ENCODE measurements at places on chromosomes 13 and 19. TPM values are rescaled to one million over a fixed set of nuclear protein-coding genes. Genes with fewer than 3 reads are reported as not detected.

The STOML3 gene
- total RNA-seq, result not detected

The LINGO3 gene
- not detected for total RNA-seq

The POLRMT gene
- total RNA-seq, result 33.3 TPM

The ZSCAN4 gene
- total RNA-seq, result not detected

The C1QTNF9 gene
- total RNA-seq, result 0.42 TPM

The ZNF234 gene
- 18.5 TPM for total RNA-seq

The MAST1 gene
- 0.54 TPM for total RNA-seq

The ZNF480 gene
- total RNA-seq, result 10.0 TPM

The CDX2 gene
- total RNA-seq, result not detected

The ZNF583 gene
- 9.4 TPM for total RNA-seq

The DAND5 gene
- total RNA-seq, result not detected

The ZNF177 gene
- 2.0 TPM for total RNA-seq

The DMKN gene
- total RNA-seq, result 25.9 TPM

The APOC1 gene
- 14.8 TPM for total RNA-seq

GRCh38 chr13:70391678-70392077, 283.4 kb upstream of the KLHL1 start:
- DNase-seq, result no peak

DNA sequence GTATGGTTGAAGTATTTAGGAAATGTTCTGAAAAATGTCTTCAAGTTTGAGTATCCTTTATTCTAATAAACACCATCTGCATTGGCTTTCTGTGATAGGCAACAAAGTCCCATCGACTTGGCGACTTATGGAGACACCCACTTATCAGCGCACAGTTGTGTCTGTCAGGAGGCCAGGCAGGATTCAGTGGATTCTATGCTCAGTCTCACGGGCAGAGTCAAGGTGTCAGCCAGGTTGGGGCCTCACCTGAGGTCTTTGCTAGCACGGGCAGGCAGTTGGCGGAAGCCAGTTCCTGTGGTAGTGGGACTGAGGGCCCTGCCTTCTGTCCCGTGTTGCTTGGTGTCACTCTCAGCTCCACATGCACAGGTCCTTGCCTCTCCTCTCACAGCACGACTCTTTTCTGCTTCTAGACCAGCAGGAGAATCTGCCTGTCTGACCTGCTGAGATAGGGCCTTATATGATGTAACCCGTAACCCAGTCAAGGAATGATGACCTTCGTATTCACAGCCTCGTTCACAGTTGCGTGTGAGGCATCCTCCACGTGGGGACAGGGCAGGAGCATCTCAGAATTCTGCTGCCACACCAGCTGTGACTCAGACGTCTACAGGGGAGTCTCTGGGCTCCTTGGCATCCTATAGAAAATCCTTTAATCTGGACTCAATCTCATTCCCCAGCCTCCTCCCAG, 10.0 kb downstream of the CUL4A start:
- no peak for DNase-seq

GRCh38 chr13:87680298-87680697, 9.1 kb downstream of the SLITRK5 start:
- no peak for DNase-seq

GRCh38 chr19:48489608-48490216, 20.5 kb downstream of the CYTH2 start:
- peak; percentile 82 for DNase-seq

GRCh38 chr19:48529156-48529555, 17.5 kb upstream of the LMTK3 start:
- no peak for DNase-seq

GRCh38 chr13:50410921-50411746, 395.9 kb downstream of the KCNRG start:
- DNase-seq, result peak; percentile 71

DNA sequence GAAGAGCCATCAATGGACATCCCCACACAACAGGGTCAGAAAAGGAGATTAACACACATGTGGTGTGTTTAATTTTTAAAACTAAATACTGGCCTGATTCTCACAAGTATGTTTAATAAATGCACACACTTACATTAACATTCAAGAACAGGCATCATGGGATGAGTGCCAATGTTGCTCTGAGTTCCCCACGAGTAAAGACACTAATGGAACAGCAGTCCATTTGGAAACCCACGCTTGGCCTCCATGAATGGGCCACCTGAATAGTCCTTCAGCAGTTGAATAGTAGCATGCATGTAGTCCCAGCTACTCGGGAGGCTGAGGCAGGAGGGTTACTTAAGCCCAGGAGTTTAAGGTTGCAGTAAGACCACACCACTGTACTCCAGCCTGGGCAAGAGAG, 195.2 kb upstream of the IPO5 start:
- DNase-seq, result no peak

DNA sequence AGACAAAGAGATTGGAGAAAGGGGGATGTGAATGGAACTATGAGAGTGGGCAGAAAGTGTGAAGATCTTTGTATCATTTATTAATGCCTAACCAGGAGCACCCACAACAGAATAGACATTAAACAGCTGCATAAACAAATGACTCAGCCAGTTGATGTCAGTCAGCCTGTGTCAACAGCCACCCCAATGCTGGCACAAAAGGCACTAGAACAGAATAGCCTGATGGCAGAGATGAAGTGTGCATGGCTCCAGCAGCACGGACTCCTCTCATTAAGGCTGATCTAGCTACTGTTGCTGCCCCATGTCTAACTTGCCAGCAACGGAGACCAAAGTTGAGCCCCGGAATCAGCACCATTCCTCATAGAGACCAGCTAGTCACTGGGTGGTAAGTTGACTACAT, 7.8 kb downstream of the CPB2 start:
- no peak for DNase-seq

- DNase-seq, result no peak
These were observed 1317.1 kb downstream of the SLITRK1 start for GRCh38 chr13:82565201-82565600.

- no peak for DNase-seq
These were observed 81.6 kb downstream of the DPF1 start for GRCh38 chr19:38142176-38143035.

DNA sequence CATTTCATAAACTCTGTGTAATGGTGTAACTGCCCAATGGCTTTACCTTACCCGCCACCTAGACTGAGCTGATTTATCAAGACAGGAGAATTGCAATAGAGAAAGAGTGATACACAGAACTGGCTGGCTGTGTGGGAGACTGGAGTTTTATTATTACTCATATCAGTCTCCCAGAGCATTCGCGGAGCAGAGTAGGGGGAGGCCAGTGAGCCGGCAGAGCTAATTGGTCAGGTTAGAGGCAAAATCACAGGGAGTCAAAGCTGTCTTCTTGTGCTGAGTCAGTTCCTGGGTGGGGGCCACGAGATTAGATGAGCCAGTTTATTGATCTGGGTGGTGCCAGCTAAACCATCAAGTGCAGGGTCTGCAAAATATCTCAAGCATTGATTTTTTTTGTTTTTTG, 23.4 kb upstream of the SLITRK1 start:
- DNase-seq, result no peak

- no peak for DNase-seq
These were observed 1.7 kb upstream of the ANKRD10 start for GRCh38 chr13:110916301-110917142.

GRCh38 chr19:30063650-30064347, 121.8 kb downstream of the URI1 start:
- DNase-seq, result no peak

DNA sequence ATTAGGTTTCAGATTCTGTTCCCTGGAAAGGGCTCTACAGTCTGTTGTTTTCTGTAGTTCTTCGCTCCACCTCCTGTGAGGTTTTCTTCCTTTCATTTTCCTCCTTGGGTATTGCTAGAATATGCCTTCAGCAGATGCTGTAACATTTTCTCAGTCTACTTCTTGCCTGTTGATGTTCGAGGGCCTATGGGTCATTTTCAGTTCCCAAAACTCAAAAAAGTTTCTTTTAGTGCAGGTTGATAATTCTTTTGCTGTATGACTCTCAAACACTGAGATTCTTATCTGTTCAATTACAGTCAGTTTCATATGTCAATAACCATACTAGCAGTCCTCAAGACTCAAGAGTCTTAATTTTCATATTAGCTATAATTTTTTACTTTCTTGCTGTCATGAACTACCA, 268.3 kb downstream of the RFC3 start:
- no peak for DNase-seq

DNA sequence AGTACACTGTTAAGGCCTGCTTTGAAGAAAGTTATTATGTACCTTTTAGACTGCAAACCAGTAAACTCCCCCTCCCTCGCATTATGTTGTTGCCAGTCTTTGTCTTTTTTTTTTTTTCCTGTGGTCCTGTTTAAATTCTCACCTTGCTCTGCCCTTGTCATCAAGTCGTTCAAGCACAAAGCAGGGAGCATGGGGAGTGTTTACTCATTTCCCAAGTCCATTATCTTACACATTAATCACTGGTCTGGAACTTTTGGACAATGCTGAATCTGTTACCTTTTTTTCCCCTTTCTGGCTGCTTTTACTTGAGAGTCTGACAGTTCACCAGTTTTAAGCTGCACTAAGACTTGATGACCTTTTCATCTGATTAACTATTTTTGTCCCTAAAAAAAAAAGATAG, 108.2 kb downstream of the DACH1 start:
- no peak for DNase-seq

GRCh38 chr19:6740589-6741343, 1.3 kb downstream of the TRIP10 start:
- peak; percentile 78 for DNase-seq

GRCh38 chr13:21901336-21901735, 230.5 kb downstream of the FGF9 start:
- no peak for DNase-seq

GRCh38 chr13:58592052-58592451, 960.5 kb downstream of the PCDH17 start:
- DNase-seq, result no peak

- no peak for DNase-seq
These were observed 579 bp downstream of the ZNF566 start for GRCh38 chr19:36488846-36489117.

GRCh38 chr13:97385146-97385545, 48.8 kb upstream of the RAP2A start:
- DNase-seq, result no peak

GRCh38 chr13:105541565-105541964, 993.9 kb downstream of the EFNB2 start:
- no peak for DNase-seq

GRCh38 chr13:98496966-98497365, 79.9 kb downstream of the STK24 start:
- DNase-seq, result no peak

GRCh38 chr19:11674067-11674492, 64.7 kb downstream of the ZNF823 start:
- no peak for DNase-seq

- no peak for DNase-seq
These were observed 15.4 kb downstream of the TMEM272 start for GRCh38 chr13:51829568-51829899.

GRCh38 chr19:53908106-53908934, 758 bp upstream of the CACNG7 start:
- no peak for DNase-seq

DNA sequence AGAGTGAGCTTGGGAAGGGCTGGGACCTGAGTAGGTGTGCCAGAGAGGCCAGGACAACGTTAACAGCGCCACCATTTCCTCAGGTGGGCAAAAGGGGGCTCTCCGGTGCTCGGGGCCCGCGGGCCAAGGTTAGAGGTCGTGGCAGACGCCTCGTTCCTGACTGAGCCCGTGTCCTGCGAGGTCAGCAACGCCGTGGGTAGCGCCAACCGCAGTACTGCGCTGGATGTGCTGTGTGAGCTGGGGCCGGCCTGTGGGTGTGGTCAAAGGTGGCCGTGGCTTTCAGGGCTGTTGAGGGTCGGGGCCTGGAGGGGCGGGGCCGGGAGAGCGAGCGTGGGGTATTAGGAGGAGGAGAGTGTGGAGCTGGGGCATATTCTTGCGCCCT, 3.7 kb downstream of the KIRREL2 start:
- no peak for DNase-seq

DNA sequence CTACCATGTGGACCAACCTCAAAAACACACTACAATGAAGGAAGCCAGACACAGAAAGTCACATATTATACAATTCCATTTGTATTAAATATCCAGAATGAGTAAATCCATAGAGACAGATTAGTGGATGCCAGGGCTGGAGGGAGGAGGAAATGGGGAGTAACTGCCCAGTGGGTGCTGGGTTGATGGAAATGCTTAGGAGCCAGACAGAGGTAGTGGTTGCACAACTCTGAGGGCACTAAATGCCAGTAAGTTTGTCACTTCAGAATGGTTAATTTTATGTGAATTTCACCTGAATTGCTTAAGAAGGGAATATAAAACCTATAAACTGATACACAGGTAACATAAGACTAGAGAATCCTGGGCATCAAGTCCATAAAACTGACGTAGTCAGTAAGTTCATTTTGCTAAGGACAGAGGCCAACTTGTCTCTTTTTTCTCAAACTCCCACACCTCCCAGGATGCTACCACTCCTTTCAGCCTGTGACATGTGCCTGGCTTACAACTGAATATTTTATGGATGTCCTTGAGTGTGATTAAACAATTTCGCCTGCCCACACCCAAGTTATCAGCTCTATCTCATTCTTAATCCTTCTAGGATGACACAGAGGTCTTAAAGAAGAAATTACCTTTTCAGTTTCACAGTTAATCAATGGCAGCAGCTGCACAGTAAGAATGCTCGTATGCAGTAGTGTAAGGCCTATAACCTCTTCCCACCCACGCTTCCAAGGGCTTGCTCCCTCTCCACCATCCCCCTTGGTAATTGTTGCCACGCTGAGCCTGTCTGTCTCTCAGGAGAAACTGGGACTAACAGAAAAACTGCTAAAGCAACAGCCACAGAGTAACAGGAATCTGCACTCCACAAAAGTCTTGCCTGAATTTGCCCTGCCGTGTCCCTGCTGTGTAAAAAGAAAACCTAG, 5.9 kb upstream of the MLNR start:
- DNase-seq, result no peak

GRCh38 chr13:96492766-96493165, 402.9 kb downstream of the HS6ST3 start:
- DNase-seq, result no peak

DNA sequence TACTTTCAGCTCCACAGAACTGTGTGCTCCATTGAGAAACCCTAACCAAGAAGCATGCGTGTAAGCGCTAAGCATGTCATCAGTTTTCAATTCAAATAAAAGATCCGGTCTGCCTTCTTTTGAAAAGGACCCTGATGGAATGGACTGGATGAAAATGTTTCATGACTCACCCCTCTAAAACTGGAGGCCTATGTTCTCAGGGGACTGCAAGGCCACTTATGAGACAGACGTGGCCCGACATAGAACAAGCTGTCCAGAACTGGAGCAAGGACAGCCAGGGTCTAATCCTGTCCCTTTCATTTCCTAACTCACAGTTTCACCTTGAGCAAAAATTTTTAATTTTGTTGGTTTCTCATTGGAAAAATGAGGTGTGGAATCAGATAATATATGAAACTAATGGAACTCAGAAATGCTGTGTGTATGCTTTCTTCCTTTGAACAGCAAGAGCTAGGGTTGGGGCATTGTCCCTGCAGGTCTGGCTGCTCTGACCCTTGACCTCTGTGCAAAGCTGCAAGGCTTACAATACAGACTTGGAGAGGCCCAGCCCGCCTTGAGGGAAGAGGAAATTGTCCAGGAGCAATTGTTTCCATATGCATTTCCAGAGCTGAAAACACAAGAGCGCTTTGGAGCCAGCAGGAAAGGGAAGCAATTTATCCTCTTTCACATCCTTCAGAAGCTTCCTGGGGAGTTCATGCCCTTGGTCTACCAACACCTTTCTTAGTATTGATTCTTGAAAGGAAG, 553.4 kb upstream of the KLF12 start:
- DNase-seq, result no peak

GRCh38 chr19:39083983-39084731, at the start of gene ACP7:
Gene ACP7 (plus strand): TSS chr19:39084368. CDS start chr19:39085270, 902 bp downstream.
- DNase-seq, result no peak
